ENCODE measurements at places on chromosomes 11 and 22.

- no peak for DNase-seq
Observed at GRCh38 chr11:95499516-95500135, 268.6 kb upstream of the SESN3 start.

DNA sequence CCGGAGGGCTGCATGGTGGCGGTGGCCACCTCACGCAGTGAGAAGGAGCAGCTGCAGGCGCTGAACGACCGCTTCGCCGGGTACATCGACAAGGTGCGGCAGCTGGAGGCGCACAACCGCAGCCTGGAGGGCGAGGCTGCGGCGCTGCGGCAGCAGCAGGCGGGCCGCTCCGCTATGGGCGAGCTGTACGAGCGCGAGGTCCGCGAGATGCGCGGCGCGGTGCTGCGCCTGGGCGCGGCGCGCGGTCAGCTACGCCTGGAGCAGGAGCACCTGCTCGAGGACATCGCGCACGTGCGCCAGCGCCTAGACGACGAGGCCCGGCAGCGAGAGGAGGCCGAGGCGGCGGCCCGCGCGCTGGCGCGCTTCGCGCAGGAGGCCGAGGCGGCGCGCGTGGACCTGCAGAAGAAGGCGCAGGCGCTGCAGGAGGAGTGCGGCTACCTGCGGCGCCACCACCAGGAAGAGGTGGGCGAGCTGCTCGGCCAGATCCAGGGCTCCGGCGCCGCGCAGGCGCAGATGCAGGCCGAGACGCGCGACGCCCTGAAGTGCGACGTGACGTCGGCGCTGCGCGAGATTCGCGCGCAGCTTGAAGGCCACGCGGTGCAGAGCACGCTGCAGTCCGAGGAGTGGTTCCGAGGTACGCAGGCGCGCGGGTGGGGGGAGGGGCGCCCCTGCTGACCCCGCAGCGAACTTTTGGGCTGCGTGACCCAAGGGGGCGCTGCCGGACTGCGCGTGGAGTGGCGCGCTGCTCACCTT, 670 bp downstream of the NEFH start:
- DNase-seq, result peak; percentile 56

DNA sequence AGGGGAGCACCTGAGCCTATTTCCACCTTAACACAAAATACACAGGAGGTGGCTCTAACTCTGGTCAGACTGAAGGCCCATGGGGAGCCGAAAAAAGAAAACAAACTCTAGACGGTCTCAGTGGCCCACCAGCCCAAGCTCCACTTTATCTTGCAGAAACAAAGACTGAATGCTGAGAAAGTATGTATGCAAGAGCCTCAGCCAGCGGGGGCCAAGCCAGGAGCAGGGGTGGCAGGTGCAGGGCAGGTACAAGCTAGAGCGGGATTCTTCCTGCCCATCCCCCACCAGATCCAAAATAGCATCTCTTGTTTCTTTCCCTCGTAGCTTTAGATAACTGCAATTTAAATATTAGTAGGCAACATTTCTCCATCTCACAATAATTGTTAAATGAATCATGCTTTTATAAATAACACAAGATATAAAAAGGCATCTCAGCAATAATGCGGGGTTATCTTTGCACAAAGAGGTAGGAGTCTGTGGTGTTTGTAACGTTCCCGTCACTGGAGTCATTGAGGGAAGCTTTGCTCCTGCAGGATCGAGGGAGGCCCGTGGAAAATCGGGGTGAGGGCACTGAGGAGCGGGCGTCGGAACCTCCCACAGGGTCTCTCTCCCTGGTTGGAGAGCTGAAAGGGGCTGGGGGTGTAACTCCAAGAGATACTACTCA, 418.0 kb downstream of the SHANK2 start:
- no peak for DNase-seq

DNA sequence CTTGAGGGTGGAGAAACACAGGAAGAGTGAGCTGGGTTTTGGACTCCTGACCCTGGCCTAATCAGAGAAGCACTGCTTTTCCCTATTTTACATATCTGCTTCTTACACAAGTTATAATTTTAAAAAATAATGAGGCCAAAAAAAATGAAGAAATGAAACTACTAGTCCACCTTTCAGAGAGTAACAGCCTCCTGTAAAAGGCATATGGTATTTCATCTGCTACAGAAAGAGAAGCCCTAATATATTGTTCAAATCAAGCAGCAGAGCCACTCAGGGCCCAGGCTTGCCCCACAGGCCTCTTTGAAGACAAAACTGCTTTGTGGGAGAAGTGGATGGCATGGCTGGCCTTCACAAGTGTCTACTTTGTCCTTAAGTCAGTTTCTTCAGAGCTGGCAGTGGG, 10.0 kb downstream of the DIXDC1 start:
- DNase-seq, result no peak

DNA sequence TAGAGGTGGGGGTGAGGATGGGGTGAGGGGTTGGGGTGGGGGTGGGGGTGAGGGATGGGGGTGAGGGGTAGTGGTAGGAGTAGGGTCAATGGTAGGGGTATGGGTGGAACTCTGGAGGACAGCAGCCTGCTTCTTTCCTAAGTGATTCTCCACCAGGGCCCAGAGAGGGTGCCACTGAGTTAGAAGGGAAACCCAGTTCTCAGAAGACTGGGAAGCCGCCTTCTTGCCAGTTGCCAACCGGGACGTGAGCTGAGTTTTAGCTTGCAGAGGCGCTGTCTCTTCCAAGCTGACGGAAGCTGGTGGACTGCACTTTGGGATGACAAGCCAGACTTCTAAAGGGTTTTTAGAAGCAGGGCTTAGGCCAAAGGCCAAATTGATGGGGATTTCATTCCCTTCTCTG, 104.4 kb downstream of the NAT10 start:
- no peak for DNase-seq

DNA sequence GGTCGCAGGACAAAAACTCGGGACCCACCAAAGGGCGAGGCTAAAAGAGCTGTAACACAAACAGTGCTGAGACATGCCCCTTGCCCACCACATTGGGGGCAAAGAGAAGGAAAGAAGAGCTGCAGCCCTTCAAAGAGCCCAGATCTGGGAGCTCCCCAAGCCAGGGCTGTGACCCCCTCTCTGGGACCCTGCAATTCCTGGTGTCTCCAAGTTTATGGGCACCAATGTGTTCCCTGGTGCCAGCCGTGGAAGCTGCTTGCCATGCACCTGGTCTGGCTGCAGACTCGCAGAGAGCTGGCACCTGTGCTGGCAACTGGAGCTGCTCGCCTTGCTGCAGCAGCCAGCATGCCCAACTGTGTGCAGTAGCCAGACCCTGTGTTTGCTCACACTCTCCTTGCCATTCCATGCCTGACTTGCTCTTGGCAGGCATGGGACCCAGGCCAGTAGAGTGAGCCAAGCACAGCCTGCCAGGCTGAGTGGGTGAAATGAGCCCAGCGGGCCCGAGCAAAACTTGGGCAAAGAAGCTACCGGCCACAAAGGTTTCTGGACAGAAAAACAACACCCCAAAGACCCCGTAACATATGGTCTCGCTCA, 16.0 kb downstream of the RRP8 start:
- no peak for DNase-seq

- DNase-seq, result no peak
Observed at GRCh38 chr22:46162285-46162684, 12.0 kb downstream of the PPARA start.
